Erythroblast (primary cell): ENCODE measurements at places on chromosomes 11 and 22.
A peak's percentile ranks its signal among the peaks of the same experiment; 100 is the strongest.

DNA sequence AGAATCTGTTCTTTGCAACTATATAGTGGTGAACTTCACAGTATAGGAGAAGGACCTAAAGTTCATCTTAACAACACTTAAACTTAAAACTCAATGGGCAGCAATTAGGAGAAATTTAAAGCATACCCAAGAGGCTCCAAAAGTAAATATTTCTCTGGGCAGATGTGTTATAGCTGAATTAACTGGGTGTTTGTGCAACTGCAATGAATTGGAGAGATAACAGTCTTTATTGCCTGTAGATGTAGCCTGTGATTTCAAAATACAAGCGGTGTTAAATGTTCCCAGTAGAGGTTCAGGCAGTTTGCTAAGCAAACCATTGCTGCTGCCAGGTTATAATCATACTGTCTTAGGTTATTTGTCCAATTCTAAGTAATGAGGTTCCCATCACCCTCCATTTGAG lies 294.1 kb upstream of the MTNR1B start:
- no peak for DNase-seq

GRCh38 chr22:47248925-47249324 lies 486.5 kb downstream of the TBC1D22A start:
- DNase-seq = no peak

DNA sequence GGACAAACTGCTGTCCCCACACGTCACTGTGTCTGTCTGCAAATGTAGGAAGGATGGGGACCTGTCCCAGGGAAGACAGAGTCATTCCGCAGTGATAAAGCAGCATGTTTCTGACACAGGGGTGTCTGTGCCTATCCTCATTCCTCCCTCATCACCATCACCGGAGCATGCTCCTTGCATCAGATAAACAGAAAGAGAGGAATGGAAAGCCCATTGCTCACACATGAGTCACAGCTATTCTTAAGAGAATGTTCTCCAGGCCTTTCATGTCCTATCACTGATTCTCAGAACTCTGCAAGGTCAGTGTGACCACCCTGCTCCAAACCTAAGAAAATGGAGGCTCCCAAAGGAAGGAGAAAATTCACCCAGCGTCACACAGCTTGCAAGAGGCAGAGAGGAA lies 38.9 kb downstream of the ZNF195 start:
- DNase-seq = no peak

- DNase-seq = peak; percentile 26
These were observed 6.0 kb upstream of the PAX6 start for GRCh38 chr11:31817054-31817620.

DNA sequence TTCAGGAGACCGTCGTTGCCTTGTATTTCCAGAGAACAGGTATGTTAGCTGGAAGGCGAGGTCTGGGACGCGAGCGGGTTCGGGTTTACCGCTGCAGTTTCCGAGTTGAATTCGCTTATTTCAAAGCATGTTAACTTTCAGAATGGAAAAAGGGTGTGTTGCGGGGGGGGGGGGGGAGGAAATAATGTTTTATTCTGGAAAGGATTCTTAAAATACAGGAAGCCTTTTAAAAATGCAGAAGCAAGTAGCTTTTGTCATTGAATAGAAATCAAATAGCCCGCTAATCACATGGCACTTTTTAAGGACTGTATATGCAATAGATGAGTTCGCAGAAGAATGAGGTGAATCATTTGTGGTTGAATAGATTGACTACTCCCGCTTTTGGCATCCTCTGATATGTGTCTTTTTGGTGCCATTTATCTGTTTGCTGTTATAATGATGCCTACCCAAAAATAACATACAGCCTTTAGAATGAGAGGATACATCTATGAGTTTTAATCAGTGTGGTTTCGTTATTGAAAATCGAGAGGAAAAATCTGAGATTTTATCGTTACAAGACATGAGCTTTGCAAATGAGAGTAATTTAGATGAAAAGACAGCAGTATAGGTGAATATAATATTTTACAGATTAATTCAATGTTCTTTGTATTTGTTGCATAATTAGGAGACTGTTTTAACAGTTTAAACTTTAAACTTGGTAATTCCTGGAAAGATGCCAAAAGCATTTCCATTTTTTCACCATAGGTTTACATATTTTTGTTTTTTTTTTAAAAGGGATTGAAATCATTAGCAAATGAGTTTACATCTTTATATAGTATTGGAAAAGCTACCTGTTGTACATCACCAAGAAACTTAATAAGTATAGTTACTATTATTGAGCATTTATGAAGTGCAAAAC lies 1.7 kb downstream of the PDE3B start:
- peak; percentile 54 for DNase-seq

DNA sequence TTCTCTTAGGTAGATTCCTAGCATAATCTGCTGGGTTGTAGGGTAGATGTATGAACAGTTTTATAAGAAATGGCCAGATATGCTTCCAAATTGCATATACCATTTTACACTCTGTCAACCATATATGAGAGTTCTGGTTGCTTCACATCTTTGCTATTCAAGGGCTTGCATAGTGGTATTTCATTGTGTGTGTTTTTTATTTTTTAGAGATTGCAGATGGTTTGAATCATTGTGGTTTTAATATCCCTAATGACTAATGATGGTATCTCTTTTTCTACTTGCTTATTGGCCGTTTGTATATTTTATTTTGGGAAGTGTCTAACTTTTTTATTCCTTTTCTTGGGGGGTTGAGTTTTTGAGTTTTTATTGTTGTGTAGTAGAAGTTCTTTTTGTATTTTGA lies 26.9 kb downstream of the RNF214 start:
- no peak for DNase-seq

GRCh38 chr11:104095791-104096190 lies 59.4 kb downstream of the DDI1 start:
- DNase-seq = no peak

- DNase-seq = no peak
These were observed 310.2 kb downstream of the DLG2 start for GRCh38 chr11:85316967-85317366.
